HCT116 (cell line): ENCODE measurements at places on chromosomes 2 and 18.

DNA sequence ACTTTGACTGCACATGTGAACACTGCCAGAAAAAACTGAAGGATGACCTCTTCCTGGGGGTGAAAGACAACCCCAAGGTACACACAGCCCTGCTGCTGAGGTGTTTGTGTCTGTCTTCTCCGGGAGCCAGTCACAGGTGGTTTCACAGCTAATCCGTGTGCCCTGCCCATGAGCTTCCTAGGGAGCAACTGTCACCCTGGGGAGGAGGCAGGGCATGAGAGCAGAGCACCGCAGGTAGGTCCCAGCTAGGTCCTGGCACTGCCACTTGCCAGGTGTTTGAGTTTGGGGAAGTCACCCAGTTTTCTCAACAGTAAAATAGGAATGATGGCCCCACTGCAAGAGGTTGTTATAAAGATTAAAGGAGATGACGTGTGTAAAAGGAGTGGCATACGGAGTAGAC lies 29.1 kb downstream of the SMYD1 start:
- DNase-seq, result no peak

DNA sequence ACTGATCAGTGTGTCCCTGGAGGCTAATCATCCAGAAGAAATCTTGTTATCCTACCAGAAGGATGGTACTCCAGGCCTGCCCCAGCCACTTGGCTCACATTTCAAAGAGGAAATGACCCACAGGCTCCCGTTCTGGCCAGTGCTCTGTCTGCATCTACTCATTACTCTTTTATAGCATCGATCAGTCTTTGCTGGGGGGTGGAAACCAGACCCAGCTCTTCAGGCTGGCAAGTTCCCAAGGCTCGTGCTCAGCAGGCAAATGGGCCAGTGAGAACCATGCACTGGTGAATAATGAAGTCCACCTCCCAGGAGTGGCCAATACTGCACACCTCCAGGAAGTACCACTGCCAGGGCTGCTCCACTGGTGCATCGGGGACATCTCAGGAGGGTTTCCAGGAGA lies 38.8 kb downstream of the DNER start:
- DNase-seq, result no peak

GRCh38 chr18:58690259-58690658 lies 19.0 kb downstream of the MALT1 start:
- DNase-seq, result no peak

DNA sequence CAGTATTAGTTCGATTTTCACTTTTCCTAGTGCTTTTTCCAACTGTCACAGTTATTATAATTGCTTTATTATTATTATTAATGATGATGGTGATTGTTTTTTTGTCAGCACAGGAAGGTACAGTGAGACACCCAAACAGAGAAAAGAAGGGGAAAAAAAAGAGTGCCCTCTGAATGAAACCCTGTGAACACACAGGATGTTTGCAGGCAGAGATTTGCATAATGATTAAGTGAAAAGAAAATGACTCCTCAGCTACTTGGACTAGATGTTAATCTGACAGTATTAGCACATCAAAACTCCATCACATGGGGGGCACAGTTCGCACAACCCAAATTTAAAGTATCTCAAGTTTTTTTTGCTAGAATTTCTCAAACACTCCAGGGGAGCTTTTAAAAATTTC lies 32.9 kb downstream of the ADD2 start:
- DNase-seq, result no peak

- no peak for DNase-seq
Observed at GRCh38 chr2:215430528-215431187, 5.2 kb downstream of the FN1 start.

- DNase-seq, result no peak
Observed at GRCh38 chr18:32922951-32923430, 150.2 kb upstream of the KLHL14 start.

DNA sequence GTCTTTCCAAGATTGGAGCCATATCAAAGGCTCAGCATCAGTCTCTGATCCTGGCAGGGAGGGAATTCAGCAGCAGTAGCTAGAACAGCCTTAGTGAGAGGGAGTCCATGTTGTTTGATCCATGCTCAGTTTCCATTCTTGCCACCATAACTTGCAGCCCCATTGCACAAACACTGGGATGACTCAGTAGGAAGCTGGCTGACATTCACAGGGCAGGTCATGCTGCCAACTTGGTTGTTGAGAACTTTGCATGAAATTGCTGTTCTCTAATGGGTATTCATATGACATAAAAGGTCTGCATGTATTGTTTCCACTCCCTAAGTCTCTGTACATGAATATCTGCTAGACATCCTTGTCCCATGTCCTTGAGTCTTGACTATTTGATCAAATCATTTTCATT lies 29.9 kb upstream of the STAT4 start:
- DNase-seq, result no peak

DNA sequence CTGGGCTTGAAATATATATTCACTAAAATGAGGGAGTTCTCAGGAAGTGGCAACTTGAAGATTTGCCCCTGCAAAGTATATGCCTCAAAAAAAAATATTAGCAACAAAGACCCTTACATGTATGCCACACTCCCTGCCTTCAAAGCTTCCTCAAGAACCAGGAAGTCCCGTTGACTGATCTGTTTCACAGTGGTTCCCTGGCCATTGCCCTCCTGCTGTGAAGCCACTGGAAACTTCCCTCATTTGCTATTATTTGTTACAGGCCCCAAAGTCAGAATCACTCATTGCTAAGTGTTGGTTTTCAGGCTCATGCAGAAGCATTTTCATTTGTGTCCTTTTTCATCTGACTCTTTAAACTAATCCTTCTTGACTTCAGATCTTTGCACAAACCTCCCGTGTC lies 421.5 kb downstream of the ZNF521 start:
- DNase-seq, result no peak

- no peak for DNase-seq
Observed at GRCh38 chr18:3683483-3683882, 233.5 kb downstream of the TGIF1 start.

GRCh38 chr2:43139501-43139900 lies 86.9 kb downstream of the ZFP36L2 start:
- DNase-seq, result no peak

DNA sequence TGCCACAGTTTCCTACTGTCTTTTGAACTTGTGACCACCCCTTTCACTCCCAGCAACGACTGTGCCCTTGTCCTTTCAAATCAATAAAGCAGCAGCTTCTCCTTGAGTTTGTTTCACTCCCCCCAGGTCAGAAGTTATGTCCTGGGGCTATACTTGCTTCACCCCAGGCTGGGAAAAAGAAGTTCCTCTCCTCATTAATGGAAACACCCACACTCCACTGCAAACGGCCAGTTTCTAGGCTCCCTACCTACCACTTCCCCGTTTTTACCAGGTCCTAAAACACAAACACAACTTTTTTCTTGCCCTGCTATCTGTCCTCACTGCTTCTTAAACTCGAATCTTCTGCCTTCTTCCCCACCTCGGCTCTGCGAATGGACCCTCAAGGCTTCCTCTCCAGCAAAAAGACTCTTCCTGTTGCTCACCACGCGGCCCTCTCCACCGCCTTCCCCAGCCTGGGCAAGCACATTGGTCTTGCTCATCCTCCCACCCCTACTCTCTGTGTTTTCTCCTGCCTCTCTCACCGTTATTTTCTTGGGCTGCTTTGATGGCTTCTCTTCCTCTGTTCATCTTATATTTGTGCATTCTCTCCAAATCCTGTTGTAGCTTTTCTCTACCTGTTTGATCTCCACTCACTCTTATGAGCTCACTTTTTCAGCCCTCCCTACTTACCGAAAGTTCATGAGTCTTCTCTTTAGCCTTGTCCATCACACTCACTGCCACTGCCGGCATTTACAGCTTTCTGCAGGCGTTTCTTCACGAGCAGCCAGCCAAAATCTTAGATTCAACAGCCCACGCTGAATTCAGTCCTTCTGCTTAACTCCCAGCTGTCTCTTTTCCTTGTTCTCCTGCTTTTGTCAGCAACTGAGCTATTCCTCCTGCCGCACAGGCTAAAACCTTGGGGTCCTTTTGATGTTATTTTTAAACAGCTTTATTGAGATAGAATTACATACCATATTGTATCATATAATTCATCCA lies 7.0 kb upstream of the SP5 start:
- DNase-seq, result no peak

- no peak for DNase-seq
Observed at GRCh38 chr2:241849616-241850543, 8.8 kb downstream of the PDCD1 start.

- DNase-seq, result no peak
Observed at GRCh38 chr2:15559379-15560139, 1.6 kb downstream of the NBAS start.

DNA sequence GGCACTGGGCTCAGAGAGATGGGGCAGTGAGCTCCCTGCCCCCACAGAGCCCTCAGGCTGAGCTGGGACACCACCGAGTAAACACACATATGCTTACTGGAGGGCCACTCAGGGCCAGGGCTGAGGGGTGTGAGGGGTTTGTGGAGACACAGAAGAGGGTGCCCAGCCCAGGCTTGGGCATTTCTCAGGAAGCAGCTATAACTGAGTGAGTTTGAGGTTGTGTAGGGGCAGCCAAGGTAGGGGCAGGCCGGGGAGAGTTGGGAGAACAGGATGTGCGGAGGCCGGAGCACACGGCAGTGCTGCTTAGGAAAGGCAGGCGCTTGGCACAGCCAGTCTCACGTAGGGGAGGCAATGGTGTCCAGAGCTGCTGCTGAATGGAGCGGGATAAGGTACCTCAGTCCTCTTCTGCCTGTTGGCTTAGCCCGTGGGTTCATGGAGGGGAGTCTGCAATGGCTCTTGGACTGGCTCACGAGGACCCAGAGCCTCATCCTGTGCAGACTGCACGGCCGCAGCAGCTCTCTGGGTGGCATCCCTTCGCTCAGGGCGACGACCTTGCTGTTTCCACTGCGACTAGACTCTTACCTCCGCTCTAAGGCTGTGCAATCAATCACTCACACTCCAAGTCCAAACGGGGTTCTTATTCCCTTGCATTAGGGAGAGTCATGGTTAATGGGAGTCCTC lies 466.1 kb upstream of the HS6ST1 start:
- DNase-seq, result no peak

- no peak for DNase-seq
Observed at GRCh38 chr2:120685066-120685973, 50.3 kb upstream of the GLI2 start.

DNA sequence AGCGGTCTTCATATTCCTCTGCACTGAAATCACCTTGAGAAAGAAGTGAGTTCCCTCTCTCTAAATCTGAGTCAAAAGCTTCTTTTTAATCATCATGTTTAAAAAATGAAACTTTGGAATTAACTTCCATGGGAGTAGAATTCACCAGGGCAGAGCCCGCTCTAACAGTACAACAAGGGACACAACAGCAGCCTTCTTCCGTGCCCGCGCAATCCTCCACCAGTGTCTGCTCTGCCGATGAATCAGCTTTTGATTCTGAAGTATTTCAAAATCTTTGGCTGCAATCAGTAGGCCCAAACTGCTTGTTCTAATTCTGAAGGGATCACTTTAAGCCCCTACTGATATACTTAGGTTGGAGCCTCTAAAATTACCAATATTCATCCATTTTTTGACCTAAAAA lies 76.9 kb downstream of the USP40 start:
- no peak for DNase-seq

GRCh38 chr2:121809607-121810006 lies 54.2 kb downstream of the TSN start:
- DNase-seq, result no peak

- peak; percentile 99 for DNase-seq
Observed at GRCh38 chr2:29747786-29748470, 173.5 kb downstream of the ALK start.

DNA sequence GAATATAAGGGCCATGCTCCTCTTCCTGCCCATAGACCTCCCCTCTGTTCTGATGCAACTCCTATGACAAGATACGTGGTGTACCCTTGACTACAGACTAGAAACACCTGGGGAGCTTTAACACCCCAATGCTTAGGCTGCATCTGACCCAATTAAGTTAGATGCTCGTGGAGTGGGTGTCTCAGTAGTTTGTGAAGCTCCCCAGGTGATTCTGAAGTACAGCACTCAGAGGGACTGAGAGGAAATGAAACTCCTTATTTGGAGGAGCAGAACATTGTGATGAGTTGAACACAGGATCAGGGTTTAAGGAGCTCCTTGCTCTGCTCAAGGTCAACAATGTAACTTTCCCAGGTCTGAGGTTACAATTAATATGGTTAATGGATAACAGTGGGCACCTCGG lies 80.3 kb upstream of the TTC39C start:
- DNase-seq, result no peak

DNA sequence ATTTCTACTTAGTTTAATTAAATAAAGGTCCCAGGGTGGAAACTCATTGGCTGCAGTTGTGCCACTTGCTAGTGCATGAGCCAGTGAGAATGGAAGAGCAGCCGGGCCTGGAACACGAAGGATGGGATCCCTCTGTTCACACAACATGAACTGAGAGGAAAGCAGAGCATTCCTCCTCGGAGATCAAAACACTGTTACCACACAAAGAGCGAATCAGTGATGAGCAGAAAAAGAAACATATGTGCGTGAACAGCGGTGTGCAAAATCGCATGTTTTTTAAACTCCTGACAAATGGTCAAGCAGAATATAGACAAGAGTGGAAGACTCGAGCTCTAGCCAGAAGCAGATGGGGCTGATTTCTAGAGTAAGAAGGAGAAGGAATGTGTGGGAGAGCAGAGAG lies 28.4 kb upstream of the ANKRD44 start:
- DNase-seq, result no peak

DNA sequence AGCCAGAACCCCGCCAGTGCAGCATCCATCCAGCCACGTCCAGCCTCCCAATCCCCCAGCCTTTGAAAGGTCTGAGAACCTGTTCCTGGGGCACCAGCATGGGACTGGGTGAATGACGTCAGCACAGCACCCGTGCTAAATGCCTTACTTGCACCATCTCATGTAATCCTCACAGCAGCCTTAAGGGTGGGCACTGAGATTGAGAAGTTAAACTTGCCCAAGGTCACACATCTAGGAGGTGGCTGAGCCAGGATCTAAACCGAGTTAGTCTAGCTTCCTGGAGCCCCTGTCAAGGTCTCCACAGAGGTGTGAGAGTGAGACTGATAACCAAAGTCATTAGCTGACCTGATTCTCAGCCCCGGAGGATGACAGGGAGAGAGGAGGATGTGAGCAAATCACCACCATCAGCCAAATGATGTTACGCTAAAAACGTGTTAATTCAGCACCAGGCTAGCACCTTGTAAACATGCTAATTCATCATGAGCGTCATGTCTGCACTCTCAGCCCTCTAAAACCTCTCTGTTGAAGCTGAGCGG lies 4.6 kb downstream of the CD8A start:
- no peak for DNase-seq

DNA sequence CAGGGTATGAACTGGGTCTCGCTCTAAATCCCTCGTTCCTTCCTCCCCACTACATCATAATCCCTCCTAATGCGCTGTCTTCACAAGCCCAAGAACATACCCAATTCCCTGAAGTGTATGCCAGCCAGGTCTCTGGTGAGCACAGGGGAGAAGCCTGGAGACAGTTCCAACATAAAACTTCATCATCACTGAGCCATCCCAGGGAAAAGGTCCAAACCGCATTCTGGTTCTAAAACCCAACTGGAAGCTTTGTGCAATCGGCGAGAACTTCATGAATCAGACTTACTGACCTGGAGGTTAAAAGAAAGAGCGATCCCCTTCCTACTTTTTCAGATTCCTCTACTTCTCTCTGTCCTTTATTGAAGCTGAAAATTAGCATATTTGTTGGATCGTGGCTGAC lies 132.7 kb downstream of the ALPK2 start:
- DNase-seq, result no peak

- no peak for DNase-seq
Observed at GRCh38 chr18:49869354-49869753, 56.0 kb upstream of the ACAA2 start.
